ENCODE measurements at places on chromosomes 5 and 9.

DNA sequence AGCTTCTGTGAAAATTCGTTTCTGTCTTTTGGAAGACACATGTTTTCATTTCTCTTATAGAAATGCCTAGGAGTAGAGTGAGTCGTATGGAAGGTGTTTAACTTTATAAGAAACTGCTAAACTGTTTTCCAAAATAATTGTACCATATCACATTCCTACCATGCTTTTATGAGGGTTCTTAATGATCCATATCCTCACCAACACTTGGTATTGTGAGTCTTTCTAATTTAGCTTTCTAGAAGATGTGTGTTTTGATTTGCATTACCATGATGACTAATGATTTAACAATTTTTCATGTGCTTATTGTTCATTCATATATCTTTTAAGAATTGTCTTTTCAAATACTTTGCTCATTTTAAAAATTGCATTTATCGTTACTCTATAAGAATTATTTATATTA lies 223.6 kb downstream of the COMMD10 start:
- no peak for DNase-seq

DNA sequence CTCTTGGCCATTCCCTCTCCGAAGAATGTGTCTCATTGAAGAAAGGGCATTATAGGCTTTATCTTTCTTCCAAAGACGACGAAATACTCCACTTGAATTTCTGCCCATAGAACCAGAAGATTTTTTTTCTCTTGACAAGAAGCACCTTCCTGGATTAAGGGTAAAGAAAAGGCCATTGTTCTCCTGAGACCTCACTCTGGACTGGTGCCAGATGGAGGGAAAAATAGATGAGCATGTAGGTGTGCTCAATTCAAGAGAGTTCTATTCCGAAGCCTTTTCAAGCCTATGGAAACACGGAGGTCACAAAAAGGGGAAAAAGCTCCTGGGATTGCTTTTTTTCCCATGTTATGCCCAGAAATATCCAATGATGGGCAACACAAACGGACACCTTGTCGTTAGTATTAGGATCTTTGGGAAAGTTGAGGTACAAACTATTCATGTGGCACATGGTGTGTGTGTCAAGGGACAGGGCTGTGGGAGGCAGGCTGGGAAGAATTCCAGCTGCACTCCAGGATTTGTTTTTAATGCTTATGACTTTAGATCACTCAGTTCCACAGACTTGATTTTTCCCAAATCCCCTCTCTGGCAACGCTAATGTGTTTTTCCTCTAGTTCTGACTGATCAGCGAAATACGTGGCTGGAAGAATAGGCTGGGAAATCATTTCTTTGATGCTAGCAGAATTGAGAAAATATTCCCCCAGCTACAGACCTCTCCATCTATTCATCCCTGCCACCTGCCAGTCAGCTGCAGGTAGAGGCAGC lies 89.9 kb downstream of the SIL1 start:
- no peak for DNase-seq

- DNase-seq = no peak
These were observed 125.7 kb downstream of the BARX1 start for GRCh38 chr9:93829271-93830011.

DNA sequence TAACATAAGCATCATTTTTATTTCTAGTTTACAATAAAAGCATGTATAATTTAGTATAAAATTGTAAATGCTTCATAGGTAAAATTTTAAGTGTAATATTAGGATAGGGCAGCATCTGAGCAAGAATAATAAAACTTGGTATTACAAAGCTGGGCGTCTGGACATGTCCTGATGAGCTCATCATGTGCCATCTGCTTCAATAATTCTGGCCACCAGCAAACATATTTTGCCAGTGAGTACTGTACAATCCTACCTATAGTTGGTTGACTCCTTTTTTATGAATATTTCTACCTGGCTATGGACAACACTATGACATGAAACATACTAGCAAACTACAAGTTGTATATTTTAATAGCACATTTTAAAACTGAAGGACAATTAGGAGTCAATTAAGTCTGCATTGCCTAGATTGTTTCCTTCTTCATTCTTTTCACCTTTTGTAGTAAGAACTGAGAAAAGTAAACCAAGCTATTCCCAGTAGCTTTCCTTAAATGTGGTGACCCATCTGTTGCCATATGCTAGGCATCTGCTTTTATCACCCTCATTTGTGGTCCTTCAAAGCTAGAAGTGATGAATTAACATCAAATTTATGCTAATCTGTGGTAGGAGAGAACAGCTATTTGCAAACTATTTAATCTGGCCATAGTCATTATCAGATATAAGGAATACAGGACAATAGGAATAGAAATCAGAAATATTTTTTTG lies 23.4 kb downstream of the LURAP1L start:
- no peak for DNase-seq

- DNase-seq = no peak
These were observed 6.9 kb downstream of the RGMB start for GRCh38 chr5:98780390-98780789.

DNA sequence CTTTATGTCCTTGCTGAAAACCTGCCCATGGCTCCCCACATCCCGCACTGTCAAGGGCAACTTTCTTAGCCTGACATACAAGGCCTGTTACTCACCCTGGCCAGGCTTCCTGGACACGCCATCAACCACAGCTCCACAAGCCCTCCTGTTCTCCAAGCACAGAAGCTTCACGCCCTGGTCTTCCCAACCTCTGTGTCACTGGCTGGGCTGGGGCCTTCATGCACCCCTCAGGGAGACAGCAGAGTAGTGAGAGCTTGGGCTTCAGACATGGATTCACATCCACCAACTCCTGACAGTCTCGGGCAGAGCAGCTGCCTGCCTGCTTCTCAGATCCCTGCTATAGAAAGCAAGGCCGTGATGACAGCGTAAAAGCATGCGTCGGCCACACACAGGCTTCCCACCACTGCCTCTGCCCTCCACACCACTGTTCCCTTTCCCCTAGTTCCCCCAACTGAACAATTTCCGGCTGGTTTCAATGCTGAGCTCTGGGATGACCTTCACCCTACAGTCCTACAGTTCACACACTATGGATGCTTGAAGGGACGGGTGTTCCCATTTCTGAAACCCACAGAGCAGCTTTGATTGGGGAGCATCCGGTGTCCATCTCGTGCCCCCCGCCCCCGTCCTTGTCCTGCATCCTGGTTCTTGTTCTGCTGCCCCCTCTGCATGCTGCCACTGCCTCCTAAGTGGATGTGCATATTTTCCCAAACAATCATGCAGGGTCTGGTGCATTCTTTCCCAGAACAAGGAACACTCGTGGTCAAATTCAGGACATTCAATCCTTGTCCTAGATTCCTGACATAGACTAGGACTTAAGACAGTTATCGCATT lies 33.4 kb upstream of the ADAMTS2 start:
- no peak for DNase-seq

GRCh38 chr9:73683862-73684591 lies 532.4 kb downstream of the ANXA1 start:
- no peak for DNase-seq

DNA sequence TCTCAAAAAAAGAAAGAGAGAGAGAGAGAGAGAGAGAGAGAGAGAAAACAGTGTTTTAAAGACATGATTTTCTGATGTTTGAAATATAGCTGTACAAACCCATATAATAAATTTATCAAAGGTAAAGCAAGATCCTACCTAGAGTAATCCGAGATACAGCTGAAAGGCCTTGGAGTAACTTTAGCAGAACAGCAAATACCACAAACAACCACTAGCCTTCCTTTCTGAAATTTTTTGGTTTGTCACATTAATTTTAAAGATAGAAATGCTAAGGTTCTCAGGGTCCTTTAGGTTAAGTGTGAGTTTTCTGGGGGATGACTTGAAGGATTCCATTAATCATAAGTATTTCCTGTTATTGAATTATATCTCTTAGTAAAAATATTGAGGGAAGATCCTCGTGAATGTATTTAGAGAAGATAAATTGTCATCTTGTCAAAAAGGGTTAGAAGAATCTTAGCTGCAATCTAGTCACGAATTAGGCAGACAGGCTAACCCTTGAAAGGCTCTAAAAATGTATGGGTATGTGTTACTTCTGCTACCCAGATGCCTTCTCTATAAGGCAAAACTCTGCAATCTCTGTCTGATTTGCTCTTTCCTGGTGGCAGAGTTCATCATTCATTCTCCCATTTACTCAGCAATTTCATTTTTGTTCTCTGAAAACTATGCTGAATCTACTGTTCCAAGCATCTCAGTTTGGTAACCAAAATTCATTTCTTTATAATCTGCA lies 27.3 kb downstream of the F2RL2 start:
- DNase-seq = no peak

DNA sequence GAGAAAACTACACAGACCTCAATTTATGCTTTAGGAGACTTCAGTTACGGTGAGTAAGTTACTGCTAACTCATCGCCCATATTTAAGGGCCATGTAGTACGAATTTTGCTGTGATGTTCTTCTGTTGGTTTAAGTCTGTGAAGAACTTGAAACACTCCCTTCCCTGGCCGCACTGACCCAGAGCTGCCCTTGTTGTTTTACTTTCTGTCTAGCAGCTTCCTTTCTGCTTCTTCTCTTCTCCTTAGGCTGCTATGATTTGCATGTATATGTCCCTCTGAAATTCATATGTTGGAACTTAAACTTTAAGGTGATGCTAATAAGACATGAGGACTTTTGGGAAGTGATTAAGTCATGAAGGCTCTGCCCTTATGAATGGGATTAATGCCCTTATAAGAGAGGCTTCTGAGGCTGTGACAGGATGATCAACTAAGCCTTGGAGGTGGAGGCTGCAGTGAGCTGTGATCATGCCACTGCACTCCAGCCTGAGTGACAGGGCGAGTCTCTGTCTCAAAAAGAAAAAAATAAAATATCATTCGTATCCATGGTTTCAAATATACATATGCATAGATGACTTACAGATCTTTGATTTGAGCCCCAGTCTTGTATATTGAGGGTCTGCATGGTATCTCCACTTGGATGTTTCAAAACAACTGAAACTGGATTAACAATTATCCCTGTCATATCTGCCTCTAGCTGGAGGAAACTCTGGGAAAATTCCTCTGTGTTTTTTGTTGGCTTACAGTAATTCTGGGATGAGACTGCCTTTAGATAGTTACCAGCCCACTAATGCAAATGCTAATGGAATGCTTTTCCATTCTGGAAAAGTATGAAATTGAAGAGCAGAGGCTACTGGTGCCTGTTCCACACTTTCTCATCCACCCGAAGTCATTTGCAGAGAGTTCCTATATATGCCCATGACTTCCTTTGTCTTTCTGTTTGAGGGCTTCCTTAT lies 263.4 kb upstream of the ACTBL2 start:
- DNase-seq = no peak

Data from stimulated activated CD8-positive, alpha-beta memory T cell treated with anti-CD3 and anti-CD28 coated beads, Interleukin-4, amount 100 ng/mL, for 4 hours (primary cell).